ENCODE measurements at places on chromosomes 3 and 15.

DNA sequence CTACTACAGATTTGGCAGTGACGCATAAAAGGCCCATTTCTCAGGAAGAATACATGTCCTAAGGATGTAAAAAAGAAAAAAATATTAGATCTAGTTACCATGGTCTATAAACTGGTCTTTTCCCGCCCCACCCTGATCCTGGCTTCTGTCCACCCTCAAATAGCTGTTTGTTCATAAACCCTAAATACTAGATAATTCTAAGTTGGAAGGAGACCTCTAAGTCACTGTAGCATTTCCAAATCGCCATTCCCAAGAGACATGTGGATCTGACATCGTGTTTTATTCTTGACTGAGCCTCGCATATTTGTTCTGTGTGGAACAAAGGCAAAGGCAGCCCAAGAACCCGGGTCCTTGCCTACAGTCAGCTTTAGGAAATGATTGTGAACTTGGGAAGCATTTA, 49.0 kb downstream of the LMCD1 start:
- DNase-seq: no peak

- no peak for DNase-seq
These were observed 8.2 kb upstream of the GRIP2 start for GRCh38 chr3:14548321-14548729.

DNA sequence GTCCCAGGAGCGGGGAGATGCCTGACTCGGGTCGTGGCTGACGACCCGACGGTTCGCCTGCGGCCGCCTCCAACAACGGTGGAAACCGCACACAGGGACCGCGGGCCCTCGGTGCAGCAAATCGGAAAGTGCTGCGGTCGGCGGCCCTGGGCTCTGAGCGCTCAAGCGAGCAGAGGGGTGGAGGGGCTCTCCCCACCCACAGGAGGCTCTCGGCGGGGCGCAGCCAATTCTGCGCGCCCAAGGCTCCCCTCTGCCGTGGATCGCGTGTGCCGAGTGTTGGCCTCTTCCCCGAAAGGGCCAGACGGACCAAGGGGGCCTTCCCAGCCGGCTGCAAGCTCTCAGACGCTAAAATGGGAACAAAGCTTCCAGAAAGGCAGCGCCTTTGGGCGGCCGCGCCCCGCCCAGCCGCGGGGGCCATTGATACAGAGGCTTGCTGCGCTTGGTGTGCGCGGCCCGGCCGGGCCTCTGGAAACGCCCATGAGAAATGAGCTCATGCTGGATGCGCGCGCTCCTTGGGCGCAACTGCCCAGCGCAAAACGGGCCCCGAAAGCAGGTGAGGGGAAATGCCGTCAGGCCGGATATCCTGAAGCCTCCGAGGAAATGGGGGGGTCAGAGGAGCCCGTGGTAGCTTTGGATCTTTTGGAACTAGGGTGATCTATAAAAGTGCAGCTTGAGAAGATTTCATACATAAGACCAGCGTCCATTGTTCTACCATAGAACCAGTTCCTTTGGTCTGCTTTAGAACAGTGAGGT, 1.2 kb upstream of the GSK3B start:
- peak; percentile 67 for DNase-seq

DNA sequence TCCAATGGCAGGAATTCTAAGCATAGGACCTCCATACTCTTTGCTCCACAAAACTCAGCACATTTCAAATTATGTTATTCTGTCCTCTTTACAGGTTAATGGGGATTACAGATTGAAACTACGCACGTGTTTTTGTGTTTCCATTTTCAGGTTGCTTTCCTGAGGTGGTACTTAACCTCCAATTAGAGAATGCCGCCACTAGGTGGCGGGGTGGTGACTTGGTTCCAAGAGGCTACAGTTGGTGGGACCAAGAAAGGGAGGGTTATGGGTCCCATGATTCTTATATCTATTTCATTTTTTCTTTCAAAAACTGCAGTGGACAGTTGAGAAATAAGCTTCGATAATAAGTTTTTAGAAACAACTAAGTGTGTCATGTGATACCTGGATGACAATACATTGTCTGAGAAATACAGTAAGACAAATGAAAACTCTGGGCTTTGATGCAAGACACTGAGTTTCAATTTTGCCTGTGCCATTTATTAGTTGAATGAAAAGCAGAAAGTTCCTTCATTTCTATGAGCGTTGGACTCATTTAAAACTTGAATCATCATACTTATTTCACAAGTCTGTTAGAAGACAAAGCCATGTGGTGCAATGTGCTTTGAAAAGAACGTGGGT, 539.0 kb downstream of the FGF12 start:
- no peak for DNase-seq

DNA sequence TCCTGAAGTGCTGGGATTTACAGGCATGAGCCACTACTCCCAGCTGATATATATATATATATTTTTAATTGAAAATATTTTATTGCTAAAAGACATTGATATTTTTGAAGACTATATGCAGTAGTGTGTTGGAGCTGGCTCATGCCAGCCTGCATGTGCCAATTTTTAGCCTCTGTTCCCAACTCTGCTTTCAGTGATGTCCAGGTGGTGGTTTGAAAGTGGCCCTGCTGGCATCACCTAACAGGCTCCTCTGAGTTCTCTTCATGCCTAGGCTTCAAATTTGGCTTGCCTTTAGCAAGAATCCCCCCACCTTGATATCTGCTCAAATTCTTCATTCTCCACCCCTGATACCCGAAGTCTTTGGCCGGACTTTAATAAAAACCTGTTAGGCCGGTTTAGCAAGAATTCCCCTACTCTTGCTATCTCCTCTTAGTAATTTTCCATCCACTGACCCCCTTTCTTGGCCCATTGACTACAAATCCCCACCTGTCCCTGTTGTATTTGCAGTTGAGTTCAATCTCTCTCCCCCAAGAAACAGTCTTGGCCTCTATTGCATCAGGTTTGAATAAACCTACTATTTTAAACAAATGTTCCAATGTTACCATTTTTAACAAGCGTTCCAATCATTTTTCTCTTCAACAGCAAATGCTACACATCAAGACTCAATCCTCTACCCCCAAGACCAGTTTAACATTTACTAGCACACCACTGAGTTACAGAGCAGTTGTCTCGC, 23.9 kb upstream of the CTSH start:
- no peak for DNase-seq

DNA sequence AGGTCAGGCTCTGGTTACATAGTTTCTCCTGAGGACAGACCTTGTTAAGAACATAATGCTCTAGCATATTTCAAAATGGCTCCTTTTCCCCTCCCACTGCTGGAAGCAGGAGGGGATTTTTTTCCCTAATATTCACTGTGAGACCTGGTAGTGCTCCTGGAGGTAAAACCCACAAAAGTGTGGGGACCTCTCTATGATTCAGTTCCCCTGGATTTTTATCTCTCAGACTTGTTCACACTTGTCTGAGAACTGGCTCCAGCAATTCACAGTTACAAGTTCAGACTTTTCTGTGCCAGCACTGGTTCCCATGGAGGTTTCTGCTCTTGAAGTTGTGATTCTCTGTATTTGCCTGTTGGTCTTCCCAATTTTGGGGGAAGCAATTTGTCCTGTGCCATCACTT, 36.3 kb upstream of the PCOLCE2 start:
- no peak for DNase-seq

DNA sequence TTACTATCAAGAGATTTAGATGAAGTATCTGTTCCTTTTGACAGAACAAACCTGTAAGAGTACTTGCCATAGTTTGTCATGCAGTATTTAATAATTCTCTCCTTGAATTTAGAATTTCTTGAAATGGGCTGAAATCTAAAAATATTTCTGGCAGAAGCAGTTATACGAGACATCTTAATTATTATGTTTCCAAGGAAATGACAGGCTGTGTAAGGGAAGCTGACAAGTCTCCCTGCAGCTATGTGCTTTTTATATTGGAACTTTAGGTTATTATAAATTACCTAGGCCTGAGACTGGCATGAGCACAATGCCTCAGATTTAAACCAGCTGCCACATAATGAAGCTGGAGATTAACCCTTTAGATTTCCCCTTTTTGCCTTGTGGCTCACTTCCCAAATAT, 365.0 kb upstream of the EPHA6 start:
- DNase-seq: no peak

DNA sequence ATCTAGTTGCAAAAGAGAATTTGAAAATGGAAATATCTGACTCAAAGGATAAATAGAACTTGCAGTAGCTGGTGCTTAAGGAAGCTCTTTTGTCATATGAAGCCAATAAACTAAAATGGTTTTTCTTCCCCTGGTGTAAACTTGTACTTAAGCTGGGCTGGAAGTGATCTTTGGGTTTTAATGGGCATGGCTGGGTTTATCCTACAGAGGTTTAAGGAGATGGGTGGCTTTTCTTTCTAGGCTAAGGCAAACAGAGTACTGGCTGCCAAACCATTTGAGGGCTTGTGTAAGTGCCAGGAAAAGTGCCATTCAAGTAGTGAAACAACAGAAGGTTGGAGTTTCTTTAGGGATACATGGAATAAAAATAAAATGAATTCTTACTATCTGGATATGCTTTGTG, 12.1 kb upstream of the UTS2B start:
- no peak for DNase-seq

- DNase-seq: no peak
These were observed 94.2 kb downstream of the FOXP1 start for GRCh38 chr3:71489315-71489761.

DNA sequence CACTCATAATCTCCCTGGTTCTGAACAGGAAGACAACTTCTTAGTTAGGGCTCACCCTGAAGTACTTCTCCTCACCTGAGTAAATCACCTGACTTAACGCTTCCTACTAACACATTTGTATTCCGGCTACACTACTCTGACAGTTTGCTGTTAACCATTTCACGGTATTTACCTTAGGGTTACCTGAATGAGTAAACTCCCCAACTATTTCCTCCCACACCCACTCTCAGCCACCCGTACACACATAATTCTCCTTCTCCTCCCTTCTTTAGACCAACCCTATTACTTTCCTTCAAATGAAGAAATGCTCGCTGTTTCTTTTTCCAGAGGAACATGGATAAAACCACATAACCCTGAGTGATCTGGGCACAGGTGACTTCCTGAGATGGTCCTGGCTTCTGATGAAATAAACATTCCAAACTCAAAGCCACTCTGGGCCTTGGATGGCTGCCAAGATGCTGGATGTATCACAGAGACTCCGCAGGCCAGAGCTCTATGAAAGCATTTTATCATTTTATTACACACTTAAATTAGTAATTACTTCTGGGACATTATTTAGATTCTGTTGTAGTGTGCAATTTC, 183.6 kb upstream of the ATP11B start:
- DNase-seq: no peak

DNA sequence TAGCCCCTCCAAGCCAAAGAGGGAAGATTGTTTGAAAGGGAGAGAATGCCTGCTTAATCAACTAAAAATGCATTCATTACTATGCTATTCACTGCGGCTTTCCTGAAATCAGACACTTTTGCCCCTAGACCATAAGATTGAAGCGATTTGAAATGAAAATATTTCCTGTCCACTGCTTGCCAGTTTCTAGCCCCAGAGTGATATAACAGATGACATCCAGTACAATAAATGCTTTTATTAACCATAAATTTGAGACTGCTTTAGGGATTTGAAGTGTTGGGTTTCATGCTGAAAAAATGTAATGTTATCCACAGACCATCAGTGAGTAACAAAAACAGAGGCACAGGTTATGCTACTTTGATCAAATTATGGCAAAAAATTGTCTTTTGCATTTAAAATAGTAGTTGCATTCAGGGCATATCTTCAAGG, 14.1 kb downstream of the IL17RD start:
- no peak for DNase-seq

- DNase-seq: no peak
These were observed 48.4 kb downstream of the ARHGEF3 start for GRCh38 chr3:56753206-56753820.

GRCh38 chr3:23682646-23683045, 123.1 kb upstream of the UBE2E1 start:
- no peak for DNase-seq

DNA sequence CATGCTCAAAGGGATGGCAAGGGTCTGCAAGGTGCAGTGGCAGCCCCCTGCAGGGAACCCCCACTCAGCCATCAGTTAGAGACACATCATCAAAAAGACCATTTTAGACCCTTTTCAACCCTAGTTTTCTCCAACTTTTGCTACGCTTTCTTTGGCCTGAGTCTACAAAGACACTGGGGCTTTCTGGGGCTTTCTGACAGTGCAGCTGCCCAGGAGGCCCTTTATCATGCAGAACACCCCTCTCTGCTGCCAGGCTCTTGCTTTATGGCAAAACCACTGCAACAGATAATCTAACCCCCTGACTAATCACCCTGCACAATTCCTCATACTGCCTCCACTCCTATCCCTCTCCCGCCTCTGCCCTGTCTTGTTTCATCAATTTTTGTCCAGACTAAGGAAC, 2.4 kb downstream of the NMNAT3 start:
- DNase-seq: no peak

DNA sequence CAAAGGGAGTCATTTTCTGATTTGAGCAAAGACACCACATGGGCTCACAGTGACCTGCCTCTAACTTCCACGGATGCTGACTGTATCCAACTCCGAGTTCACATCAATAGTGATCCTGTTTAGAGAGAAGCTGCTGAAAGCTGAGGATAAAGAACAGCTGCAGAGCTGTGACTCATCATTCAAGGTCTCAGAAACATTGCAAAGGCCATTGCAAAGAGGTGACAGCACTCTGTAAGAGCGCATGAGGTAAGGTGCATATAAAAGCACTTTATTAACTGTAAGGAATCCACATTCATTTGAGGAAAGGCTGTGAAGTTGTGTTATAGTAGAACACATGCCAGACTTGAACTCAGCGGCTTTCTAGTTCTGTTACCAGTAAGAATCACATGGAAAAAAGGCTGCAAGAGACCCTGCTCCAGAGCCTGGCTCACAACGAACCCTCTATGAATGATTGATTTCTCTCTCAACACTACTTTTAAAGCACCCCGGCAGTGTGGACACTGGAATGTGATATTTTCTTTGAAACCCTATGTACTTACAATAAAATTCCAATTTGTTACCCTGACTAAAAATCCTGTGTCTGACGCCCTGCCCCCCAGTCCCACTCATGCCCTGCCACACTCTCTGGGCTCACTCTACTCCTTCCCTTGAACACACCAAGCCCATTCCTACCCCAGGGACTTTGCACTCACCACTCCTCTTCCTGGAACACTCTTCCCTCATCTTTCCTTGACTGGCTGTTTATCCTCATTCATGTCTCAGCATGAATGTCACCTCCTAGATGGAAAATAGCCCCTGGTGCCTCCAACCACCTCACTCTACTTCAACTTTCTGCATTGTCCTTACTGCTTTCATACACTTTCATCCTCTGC, 111.2 kb downstream of the LSM3 start:
- no peak for DNase-seq

All from NCI-H1436 treated with DMSO at 0.1 percent for 48 hours (cell line).